ENCODE measurements at places on chromosomes 7 and 10.

DNA sequence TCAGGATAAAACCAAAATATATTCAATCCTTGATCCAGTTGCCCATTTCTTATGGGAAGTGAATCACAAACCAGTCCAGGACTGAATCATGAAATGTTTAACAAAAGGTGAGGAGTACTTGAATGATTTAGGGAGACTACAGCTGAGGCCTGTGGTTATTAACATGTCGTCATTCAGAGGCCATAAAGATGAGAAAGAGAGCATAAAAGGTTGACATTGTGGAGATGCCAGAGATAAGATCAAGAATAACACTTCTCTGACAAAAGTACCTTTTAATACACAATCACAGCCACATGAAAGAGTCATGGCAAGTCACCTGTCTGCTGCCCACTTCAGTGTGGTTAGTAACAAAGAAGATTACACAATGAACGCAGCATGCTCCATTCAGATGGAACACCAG is 1195.7 kb upstream of the SORCS1 start:
- DNase-seq, result no peak

- DNase-seq, result no peak
These were observed at the start of gene CPXM2 for GRCh38 chr10:123891144-123892071. CPXM2 (minus strand) TSS chr10:123891807; CDS start chr10:123891659, 148 bp downstream.

DNA sequence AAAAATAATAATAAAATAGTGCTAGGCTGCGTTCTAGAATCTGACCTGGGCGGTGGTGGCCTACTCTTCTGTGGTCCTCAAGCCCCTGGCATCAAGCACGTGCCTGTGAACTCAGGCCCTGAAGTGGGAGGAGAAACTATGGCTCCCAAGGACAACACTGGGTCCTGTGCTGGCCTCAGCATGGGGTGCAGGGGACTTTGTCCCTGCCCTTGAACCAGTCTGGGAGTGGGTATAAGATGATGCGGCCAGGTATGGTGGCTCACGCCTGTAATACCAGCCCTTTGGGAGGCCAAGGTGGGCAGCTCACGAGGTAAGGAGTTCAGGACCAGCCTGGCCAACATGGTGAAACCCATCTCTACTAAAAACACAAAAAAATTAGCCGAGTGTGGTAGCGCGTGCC is 5.5 kb downstream of the ZP3 start:
- no peak for DNase-seq

GRCh38 chr10:101767966-101768790 is 7.7 kb downstream of the FGF8 start:
- no peak for DNase-seq

DNA sequence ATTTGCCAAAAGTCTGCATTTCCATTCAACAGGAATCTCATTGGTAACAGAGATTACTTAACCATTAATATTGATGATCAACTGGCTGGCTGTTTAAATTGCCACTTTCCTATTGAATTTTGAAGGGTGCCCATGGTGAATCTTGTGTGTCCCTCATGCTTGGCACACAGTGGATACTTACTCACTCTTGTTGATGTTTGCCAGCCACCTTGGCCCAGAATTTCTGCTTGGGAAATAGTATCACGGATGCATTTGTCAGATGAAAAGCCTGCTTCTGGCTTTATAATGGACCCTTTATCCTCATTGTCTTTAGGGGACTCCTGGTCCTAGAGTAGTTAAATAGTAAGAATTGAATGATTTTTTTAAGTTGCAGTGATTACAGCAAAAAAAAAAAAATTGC is 52.0 kb downstream of the MMRN2 start:
- no peak for DNase-seq
